Cardiac septum (tissue), 1 donor: ENCODE measurements at places on chromosomes 13 and 19. TPM values are rescaled to one million over a fixed set of nuclear protein-coding genes. Genes with fewer than 3 reads are reported as not detected.

The NCR1 gene
- not detected for total RNA-seq

The NUDT19 gene
- total RNA-seq: 15.3 TPM

The ALOX5AP gene
- 5.4 TPM for total RNA-seq

The YJEFN3 gene
- total RNA-seq: 6.7 TPM

The WIZ gene
- total RNA-seq: 21.6 TPM

The ZNF490 gene
- 5.1 TPM for total RNA-seq

The KCTD4 gene
- not detected for total RNA-seq

The PSG7 gene
- not detected for total RNA-seq

The CGB5 gene
- total RNA-seq: not detected

The CD70 gene
- total RNA-seq: not detected

The ZNF607 gene
- 4.9 TPM for total RNA-seq

The ZNF813 gene
- 0.75 TPM for total RNA-seq

The ZNF563 gene
- 3.7 TPM for total RNA-seq

The LILRA1 gene
- 0.51 TPM for total RNA-seq

The ZNF177 gene
- 3.1 TPM for total RNA-seq

The LILRA5 gene
- total RNA-seq: 2.1 TPM

The COX7A1 gene
- total RNA-seq: 1,917 TPM

The NECTIN2 gene
- total RNA-seq: 60.0 TPM

The CEACAM20 gene
- not detected for total RNA-seq

The BEST2 gene
- not detected for total RNA-seq

The ZNF823 gene
- 2.3 TPM for total RNA-seq
